Breast epithelium (tissue), 4 donors: ENCODE measurements at places on chromosomes 1 and 21.

- no peak for DNase-seq
Observed at GRCh38 chr1:237352747-237353146, 310.8 kb downstream of the RYR2 start.

- DNase-seq, result no peak
Observed at GRCh38 chr1:156505679-156506298, 5.2 kb upstream of the MEF2D start.

DNA sequence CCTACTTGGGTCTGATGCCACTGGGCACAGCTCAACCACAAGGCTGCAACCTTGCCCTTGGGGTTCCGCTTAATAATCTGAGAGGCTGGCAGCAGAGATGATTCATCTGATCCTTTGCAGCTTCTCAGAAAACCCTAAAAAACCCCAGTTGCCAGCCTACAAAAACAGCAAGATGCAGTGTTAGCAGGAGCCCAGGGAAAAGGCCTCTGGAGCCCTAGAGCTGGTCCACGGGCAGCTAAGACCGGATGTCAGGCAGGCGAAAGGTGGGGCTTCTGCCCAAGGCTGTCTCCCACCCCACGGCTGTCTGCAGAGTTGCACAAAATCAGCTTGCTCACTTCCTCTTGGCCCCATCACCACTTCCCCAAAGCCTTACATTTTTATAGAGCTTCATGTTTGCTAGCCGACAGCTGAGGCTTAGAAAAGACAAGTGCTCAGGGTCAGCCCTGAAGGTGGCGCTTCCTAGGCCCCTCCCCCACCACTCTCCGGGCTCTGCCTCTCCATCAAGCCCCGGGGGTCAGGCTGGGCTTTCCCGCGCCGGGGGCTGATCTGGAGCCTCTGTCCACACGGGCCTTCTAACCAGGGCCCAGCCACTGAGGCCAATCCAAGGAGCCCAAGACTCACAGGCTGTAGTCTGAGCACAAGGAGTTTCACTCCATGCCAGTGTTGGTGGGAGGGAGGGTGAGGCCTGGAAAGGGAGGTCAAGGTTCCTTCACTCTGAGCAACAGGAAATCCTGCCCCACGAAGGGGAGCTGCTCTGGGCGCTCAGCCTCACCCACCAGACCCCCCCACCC, 4.2 kb upstream of the ADORA3 start:
- no peak for DNase-seq

DNA sequence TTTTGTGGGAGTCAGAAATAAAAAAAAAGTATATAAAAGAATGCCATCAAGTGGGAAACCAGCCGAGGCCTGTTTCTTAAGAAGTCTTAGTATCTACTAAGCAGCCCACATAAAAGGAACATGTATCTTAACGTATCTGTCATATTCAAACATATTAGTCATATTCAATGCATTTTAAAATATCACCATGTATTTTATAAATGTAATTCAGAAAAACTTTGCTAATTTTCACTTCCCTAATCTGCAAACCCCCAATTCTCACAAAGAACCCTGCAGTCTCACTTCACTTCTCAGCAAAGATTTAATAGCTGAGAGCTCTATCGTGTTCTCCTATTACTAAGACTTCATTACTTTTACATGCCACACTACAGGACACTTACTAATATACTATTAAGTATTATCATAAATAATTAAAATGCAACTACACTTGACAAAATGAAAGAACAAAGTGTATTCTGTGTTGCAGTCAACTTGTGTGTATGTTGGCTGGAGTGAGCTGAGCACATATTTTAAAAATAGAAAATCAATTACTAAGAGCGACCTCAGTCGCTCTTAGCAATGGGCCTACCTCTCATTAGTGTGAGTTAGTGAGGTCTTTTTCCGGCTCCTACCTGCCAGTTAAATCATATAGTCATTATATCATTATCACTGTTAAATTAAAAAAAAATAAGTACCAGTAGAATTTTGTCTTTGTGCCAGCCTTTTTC, 484.3 kb downstream of the LMO4 start:
- no peak for DNase-seq

GRCh38 chr1:89548122-89548857, 23.7 kb downstream of the LRRC8B start:
- no peak for DNase-seq

DNA sequence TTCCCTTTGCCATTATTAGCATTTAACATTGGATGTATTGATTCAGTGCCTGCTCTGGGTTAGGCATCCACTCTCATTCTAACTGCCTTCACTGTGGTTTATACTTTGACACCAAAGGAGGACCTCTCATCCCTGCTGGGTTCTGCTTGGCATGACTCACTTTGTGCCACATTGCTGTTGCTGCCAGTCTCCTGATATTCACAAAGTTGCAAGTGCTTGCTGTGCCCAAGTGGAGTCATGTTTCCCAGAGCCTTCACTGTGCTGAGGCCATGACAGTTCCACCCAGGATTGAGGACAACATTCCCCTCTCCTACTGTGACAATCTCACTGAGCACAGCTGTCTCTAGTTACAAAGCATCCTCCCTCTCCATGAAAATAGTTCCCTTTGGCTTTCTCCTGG, 519.9 kb upstream of the USP24 start:
- DNase-seq, result no peak

- no peak for DNase-seq
Observed at GRCh38 chr1:240149484-240150094, 57.9 kb downstream of the FMN2 start.

DNA sequence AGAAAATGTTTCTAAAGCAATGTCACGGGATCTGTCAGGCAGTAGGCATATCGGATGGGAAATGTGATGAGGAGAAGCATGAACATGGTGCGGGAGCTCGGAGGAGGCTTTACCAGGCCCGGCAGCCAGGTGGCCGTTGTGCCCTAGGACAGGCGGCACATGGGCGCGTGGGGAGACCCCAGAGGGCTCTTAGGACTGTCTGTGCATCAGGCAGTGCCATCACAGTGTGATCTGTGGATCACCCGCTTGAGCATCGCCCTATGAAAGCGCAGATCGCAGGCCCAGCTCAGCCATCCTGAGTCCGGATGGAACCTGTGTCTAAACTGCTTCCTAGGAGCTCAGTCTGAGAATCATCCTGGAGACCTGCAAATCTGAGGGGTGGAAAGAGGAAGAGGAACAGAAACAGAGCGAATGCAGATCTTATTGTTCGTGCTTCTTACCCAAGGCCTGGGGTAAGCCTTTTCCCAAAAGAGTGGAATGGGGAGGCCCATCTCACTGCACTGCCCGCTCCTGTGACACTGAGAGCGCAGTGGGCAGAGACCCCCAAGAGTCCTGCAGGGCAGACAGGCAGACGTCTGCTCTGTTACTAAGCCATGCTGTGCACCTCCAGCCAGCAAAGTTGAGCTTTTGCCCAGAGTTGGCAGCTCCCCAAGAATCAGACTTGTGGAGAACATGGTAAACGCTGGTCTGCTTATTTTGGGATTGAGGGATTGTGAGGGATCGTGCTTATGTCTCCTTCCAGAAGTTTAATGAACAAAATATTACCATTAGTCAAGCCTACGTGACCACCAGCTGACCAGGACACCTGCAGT, 251.0 kb downstream of the RHOU start:
- no peak for DNase-seq

GRCh38 chr21:26965907-26966581, 844 bp downstream of the ADAMTS5 start:
- peak; percentile 22 for DNase-seq

GRCh38 chr1:192860478-192861185, 51.8 kb downstream of the RGS2 start:
- DNase-seq, result no peak

GRCh38 chr1:81021134-81021533, 779.6 kb upstream of the ADGRL2 start:
- no peak for DNase-seq

- no peak for DNase-seq
Observed at GRCh38 chr1:245707941-245708340, 553.2 kb downstream of the KIF26B start.

GRCh38 chr1:6033124-6033523, 12.6 kb upstream of the KCNAB2 start:
- DNase-seq, result no peak

- DNase-seq, result no peak
Observed at GRCh38 chr1:35850051-35850450, 33.0 kb upstream of the AGO1 start.
